Stimulated activated CD8-positive, alpha-beta memory T cell treated with anti-CD3 and anti-CD28 coated beads, Interleukin-4, amount 100 ng/mL, for 1 hour (primary cell): ENCODE measurements at places on chromosomes 2 and 18.

GRCh38 chr2:69612200-69612599, 31.3 kb downstream of the AAK1 start:
- no peak for DNase-seq

GRCh38 chr2:44291281-44292248, 16.3 kb downstream of the SLC3A1 start:
- DNase-seq: no peak

DNA sequence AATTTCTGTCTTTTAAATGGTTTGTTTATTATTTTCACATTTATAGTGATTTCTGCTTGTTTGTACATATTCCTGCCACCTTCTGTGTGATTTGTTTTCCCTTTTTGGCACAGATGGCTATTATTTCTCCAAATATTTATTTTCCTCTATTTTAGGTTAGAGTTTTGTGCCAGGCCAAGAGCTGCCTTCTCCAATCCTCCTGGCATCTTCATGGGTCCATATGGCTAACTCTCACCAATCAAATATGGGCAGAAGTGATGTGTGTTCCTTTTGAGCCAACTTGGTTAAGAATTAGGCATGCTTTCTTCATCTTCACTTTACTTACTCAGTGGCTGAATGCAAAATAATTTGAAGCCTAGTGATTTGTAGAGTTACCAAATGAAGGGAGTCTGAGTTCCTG, 697.1 kb upstream of the CELF4 start:
- DNase-seq: no peak

- no peak for DNase-seq
Measured at GRCh38 chr2:16137080-16137755, 196.9 kb downstream of the MYCN start.

GRCh38 chr2:156037482-156037881, 295.0 kb downstream of the NR4A2 start:
- DNase-seq: no peak

GRCh38 chr18:21960189-21960588, 209.2 kb upstream of the GATA6 start:
- DNase-seq: no peak

DNA sequence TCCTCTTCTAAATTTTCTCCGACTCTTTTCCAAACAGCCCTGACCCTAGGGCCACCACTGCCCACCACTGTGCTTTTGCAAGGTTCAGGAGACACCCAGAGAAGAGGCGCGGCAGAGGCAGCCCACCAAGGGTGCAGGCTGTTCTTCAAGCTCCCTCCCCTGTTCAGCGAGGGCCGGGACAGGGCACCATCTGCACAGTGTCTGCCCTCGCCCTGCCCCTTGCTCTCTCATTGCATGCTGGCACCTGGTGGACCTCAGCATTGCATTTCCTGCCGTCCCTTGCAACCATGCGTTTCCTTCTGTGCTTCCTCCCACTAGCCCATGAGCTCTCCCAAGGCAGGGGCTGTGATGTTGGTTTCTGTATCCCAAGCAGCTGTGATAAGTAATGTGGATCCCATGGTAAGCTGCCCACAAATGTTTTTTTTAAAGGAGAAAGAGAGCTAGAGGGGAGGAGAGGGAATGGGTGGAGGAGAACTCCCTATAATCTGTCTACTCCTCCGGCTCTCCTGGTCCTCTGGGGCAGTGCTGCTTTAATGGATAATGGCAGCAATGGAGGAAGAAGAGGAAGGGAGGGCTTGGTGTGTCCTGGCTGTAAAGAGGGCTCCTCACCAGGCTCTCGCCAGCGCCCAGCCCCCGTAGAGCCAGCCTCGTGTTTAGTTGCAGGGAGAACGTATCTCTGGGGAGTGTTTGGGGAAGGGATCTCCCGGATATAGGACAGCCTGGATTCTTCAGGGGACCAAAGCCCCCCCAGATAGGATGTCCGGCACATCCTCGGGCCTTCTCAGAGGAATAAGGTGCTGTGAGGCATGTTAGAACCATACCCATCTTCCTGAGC, 15.6 kb upstream of the YWHAQ start:
- DNase-seq: no peak

DNA sequence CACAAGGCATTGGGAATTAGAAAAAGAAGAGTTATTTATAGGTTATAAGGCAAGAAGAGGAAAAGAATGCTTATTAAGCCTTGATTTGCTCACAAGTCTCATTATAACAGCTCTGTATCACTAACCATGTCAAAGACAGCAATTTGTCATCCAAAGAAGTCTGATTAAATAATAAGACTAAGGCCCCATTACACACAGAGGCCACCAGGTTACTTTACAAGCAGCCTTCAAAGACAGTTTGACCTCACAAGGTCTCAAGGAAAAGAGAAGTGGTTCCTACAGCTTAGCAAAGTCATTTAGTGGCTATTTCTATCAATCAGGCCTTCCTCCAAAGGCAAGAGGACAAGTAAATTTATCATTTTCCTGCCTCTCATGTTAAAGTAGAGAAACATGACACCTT, 188.5 kb downstream of the MBD2 start:
- DNase-seq: no peak

DNA sequence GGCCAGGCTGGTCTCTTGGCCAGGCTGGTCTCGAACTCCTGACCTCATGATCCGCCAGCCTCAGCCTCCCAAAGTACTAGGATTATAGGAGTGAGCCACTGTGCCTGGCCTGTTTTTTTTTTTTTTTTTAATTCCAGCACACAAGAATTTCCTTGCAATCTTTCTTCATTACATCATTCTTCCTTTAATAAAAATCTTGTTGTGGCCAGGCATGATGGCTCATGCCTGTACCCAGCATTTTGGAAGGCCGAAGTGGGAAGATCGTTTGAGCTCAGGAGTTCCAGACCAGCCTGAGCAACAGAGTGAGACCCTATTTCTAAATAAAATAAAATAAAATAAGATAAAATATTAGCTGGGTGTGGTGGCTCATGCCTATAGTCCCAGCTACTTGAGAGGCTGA, 21.4 kb upstream of the PLEKHM3 start:
- DNase-seq: no peak

- DNase-seq: peak; percentile 45
Measured at GRCh38 chr2:134207589-134208209, 46.2 kb upstream of the MGAT5 start.

GRCh38 chr2:173467751-173468150, 113.1 kb downstream of the CDCA7 start:
- no peak for DNase-seq

DNA sequence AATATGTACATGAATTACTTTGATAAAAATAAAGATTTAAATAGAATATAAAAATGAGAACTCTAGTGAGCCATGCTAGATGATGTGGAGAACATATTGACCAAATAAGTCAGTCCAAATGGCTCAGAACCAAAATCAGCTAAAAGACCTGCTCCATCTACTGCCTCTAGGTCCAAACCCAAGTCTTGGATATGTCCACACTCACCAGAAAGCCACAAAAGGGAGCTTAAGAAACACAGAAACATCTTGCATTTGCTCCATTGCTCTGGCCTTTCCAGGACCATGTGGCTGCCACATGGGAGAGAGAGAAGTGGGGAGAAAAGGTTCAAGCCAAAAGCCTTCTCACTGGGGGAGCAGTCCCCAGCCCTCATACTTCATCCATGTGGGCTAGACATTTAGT, 272.5 kb downstream of the DYSF start:
- no peak for DNase-seq

DNA sequence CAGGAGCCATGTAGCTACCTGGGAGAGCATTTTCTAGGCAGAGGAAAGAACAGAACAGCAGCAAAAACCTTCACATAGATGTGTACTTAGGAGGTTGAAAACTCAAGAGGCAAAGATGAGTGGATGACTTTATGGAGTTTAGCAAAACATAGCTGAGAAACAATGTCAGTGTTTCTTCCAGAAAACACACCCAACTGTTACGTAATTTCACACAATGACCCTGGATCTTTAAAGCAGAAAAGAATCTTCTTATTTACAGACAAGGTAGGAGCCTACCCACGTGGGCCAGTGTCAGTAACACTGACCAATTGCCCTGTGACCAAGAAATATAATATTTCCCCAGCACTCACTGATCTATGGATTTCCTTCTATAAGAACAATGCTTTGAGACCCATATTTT, 254.6 kb downstream of the CDH20 start:
- no peak for DNase-seq

GRCh38 chr18:59870623-59871130, 29.1 kb upstream of the PMAIP1 start:
- DNase-seq: no peak

DNA sequence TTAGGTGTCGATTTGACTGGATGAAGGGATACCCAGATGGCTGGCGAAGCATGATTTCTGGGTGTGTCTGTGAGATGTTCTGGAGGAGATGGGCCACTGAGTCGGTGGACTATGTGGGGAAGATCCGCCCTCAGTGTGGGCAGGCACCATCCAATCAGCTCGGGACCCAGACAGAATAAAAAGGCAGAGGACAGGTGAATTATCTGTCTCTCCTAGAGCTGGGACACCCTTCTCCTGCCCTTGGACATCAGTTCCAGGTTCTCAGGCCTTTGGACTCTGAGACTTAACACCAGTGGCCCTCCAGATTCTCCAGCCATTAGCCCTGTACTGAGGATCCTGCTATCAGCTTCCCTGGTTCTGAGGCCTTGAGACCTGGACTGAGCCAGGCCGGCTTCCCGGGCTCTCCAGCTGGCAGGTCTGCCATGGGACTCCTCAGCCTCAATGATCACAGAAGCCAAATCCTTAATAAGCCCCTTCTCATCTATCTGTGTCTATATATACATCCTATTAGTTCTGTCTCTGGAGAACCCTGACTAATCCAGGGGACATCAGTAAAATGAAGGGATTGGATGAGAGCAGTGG, 11.7 kb downstream of the PROC start:
- DNase-seq: no peak

GRCh38 chr18:59063300-59063906, 76.3 kb upstream of the SEC11C start:
- no peak for DNase-seq

DNA sequence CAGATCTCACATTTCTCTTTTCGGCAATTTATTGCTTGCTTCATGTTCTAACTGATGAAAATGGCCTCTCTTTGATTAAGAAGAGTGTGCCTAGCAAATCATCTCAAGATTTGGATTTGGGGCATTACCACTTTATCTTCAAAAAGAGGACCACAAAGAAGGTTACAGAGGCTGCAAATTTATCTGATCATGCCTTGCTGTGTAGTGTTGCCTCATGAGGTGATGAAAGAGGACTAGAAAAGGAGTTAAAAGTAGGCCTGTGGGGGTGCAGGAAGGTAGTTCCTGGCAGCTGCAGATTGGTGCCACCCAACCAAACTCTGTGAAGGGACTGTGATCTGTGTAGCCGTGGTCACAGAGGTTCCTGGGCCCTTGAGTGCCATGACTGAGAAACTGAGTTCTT, 69.2 kb downstream of the PRELID3A start:
- no peak for DNase-seq
